ENCODE measurements at places on chromosomes 4 and X. TPM values are rescaled to one million over a fixed set of nuclear protein-coding genes. Genes with fewer than 3 reads are reported as not detected.

The PAK3 gene
- not detected for total RNA-seq

The NMU gene
- total RNA-seq: 0.84 TPM

The MYOZ2 gene
- not detected for total RNA-seq

The HSFX4 gene
- total RNA-seq: not detected

The NPY5R gene
- not detected for total RNA-seq

The BMX gene
- total RNA-seq: 0.71 TPM

The TEX13C gene
- not detected for total RNA-seq

- DNase-seq: no peak
These were observed 110.0 kb upstream of the EDNRA start for GRCh38 chr4:147370881-147371280.

DNA sequence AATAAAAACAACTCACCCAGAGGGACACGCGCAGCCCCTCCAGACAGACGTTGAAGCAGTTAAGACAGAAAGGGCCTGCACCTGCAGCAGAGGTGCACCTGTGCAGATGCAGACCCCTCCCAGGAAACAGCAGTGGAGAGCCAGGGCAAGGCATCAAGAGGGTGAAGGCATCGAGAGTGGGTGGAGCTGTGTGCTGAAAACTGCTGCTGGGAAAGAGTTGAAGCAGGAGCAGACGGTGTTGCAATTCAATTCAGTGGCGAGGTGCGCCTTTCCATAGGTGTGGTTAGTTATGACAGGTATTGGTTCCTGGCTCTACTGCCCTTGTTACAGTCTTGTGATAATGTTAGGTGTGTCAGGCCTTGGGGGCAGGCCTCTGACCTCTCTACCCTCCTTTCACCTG is 16.7 kb downstream of the LETM1 start:
- no peak for DNase-seq

GRCh38 chr4:41967392-41967791 is 14.2 kb upstream of the DCAF4L1 start:
- DNase-seq: no peak

GRCh38 chrX:18354369-18355223 is at the start of gene SCML2:
Gene SCML2 (minus strand): TSS chrX:18354688. CDS start chrX:18334071, 20,617 bp downstream.
- DNase-seq: peak; percentile 37

DNA sequence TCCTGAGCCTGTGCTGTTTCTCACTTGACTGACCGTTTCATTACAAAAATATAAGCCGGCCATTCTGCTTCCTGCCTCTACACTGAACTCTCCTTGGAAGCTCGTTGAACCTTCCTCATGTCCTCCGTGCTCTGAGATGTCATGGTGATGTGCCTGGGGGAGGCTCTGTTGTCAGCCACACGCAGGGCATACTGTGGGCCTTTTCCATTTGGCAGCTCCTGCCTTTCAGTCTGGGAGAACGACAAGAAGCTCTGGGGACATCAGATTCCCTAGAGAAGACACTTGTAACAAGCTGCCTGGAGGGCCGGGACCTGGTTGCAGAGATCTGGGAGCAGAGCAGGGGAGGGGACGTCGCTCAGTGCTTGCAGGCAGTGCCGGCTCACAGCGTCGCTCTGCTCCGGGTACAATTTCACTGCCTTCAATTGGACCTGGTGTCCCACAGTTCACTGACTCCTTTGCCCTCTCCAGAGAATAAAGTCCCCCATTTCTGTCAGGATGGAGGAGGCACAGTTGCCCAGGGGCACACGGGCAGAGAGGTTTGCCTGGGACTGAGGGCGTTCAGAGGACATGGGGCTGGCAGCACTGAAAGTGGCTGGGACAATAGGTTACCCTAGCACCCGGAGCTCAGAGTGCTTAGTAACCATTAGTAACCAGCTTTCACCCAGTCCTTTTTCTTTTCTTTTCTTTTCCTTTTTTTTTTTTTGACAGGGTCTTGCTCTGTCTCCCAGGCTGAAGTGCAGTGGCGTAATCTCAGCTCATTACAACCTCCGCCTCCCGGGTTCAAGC is 19.1 kb upstream of the MECP2 start:
- no peak for DNase-seq

DNA sequence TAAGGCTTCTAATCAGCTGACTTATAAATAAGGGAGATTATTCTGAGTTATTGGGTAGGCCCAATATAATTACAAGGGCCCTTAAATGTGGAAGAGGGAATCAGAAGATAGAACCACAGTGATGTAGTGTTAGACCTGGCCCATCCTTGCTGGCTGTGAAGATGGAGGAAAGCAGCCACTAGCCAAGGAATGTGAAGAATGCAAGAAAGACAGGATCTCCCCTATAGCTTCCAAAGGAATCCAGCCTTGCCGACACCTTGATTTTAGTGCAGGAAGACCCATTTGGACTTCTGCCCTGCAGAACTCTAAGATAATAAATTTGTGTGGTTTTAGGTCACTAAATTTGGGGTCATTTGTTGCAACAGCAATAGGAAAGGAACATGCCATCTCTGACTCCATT is 150.6 kb downstream of the SPATA18 start:
- no peak for DNase-seq

GRCh38 chr4:12447451-12447850 is 1018.8 kb upstream of the HS3ST1 start:
- no peak for DNase-seq
